ENCODE measurements at places on chromosomes 2 and 18.

DNA sequence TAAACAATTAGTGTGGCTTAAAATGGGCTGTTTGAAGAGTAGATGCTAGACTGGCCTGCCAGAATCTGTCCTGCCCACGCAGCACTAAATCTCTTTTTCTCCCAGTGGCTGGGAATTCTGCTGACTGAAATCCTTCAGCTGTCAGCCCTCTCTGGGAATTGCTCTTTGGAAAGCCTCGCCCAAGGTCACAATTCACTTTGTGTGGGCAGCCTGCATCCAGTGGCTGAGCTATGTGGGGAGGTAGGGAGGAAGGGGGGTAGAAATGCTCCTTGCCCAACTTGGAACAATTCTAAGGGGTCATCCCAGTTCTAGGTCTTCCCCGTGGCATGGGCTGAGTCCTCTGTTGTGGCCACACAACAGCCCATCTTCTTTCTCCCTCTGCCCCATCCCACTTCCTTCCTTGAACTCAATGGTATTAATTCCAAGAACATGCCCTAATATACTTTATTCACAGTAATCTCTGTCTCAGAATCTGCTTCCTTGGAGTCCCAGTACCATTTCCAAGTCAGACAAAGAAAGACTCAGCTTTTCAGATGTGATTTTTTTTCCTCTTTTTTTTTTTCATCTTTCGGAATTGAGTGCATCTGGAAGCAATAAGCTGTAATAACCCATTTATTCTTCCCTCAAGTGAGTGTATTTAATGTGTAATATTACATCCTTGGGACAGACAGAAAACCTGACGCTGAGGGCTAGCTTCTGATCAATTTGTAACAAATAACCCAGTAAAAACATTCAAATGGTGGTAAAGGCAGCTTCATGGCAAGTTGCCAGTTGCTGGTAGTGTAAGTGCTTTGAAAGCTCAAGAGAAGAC is 189.4 kb downstream of the GPD2 start:
- no peak for DNase-seq

- DNase-seq, result no peak
These were observed 1.4 kb upstream of the SLC20A1 start for GRCh38 chr2:112644155-112644932.

GRCh38 chr2:238714038-238714528 is 133.8 kb upstream of the TWIST2 start:
- no peak for DNase-seq

DNA sequence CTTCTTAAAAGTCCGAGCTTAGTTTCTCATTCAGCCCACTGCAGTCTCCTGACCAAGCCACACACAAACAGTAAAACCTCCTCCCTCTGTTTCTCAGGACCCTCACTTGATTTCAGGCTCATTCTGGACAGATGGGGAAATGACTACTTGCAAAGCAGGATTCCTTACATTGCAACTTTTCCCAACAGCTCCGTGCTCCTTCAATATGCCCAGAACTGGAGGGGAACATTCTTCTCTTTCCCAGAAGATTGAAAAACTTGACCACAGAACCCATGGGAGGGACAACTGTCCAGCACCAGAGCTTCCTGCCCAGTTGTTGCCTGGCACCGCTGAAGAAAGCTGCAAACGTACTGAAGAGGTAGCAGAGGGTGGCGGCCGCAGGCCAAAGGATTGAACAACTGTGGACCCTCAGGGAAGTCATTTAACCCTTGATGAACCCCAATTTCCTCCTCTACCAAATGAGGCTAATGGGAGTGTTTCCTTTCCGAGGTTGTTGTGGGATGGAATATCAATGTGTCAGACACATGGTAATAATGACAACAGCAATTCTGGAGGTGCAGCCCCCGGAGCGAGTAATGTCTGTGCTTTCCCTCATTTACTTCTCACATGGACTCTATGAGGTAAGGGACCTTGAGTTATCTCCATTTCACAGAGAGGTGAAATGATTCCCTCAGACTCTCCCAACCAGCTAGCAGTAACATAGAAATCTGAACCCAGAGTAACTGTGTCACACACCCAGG is 25.0 kb downstream of the BCL11A start:
- DNase-seq, result no peak

DNA sequence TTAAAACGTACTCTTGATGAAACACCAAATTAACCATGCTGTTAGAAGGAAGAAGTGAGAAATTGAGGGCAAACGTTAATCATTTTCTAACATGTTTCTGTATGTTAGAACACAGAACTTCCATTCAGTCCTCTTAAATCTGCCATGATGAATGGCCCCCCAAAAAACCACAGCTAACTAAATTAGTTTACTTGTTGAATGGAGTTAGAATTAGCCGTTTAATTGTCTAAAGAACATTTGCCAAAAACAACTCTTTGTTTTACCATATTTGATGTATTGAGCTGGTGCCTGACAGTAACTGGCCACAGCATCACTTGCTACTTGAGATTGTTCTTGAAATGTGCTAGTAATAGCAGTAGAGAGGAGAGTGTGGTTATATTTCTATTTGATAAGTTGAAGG is 12.7 kb downstream of the CCNYL1 start:
- no peak for DNase-seq

- DNase-seq, result no peak
These were observed 204 bp downstream of the FAM110C start for GRCh38 chr2:46131-46470.

DNA sequence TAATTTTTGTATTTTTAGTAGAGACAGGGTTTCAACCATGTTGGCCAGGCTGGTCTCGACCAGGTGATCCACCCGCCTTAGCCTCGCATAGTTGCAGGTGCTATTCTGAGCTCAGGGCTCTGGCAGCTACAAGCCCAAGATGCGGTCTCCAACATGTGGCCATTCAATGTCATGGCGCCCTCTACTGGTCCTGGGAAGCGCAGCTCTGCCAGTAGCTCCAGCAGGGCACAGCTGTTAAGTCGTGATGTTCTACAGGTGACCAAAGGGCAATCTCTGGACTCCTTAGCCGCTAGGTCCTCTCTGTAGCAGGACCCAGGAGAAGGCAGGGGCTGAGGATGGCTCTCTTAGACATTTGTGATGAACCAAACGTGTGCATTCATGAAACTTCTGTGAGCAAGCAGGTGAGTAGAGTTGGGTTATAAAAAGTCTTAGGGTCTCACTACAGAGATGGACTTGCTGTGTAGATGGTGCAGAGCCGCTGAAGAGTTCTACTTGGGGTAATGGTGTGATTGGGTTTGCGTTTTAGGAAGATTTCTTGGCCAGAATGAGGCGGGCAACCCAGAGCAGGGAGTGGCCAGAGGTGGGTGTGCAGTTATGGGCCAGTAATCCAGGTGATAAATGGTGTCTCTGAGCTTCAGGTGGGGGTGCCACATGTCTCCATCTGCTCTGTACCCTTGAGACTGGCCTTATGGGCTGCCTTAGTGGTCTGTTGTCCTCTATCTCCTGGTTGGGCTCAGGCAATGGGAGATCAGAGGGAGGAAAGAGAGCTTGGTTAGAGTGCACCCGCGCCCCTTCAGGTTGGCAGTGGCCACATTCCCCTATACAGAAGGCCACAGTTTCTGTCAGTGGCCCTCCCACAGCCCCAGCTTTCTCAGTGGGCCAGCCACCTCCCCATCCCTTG is 31.0 kb downstream of the IL37 start:
- DNase-seq, result peak; percentile 22

GRCh38 chr18:3912705-3913104 is 462.7 kb downstream of the TGIF1 start:
- no peak for DNase-seq

DNA sequence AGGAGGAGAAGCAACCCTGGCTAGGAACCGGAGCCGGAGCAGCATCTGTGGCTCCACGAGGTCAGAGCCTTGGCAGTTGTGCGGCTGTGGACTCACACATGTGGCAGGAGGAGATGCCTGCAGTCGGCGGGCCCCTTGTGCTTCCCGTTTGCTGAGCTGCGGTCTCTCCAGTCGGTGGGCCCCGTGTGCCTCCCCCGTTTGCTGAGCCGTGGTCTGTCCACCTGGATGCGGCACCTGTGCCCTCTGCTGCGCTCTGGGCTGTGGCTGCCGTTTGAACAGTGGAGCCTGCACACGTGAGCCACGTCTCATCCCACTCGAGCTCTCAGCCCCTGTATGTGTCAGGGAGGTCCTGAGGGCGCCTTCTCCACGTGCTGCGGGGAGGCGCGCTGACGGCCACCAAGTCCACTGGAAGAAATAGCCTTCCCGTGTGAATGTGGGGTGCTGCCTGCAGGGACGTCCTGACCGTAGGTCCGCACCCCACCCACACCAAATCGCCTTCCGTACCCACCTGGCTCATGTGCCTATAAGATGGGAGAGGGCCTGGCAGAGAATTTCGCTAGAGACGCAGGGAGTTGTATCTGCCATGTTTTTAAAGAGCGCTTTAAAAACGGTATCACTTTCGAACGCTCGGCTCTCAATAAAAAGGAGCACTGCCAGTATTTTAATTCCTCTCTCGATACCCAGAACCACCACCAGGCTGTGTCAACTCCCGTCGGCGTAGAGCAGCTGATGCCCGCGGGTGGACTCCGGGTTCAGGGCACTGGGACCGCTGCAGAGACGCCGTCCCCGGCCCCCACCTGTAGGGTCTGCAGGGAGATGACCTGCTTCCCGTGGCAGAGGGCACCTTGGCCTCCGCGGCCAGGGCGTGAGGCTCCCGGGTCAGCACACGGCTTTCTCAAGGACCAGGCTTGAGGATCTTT is 117.0 kb downstream of the NFATC1 start:
- DNase-seq, result no peak

DNA sequence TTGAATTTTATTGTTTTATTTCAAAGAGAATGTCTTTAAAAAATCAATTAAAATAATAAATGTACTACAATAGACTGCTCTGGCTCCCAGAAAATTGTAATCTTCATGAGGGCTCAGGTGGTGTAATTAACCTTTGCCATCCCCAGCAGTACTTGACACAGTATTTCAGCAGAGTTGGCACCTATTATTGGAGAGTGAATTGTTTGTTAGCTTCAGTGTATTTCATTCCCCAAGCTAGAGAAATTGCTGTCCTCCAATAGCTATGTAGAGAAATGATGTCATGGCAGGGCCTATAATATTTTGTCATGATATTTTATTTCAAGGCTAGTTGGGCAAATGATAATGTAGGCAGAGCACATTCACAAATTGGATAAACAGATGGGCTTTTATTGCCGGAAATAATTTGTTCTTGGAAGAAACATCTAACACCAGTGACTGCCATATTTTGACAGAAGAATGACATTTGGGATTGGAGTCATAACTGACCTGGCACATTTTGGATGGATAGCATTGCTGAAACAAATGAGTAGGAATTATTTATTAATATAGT is 712.0 kb upstream of the NXPH2 start:
- no peak for DNase-seq

- no peak for DNase-seq
These were observed 9.9 kb downstream of the TOGARAM2 start for GRCh38 chr2:28991021-28991420.

DNA sequence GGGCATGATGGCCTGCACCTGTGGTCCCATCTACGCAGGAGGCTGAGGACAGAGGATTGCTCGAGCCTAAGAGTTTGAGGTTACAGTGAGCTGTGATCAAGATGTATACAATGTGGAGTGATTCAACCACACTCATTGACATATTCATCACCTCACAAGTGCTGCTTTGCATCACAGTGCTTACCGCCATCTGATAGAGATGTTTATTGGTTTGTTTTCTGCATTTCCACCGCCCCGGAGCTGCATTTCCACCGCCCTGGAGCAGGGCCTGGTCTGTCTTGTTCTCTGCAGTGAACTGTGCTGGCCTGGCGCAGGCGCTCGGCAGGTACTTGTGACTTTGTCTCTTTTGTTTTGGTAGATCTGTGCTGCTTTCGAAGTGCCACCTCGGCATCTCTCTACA is 96.0 kb downstream of the SMAD7 start:
- no peak for DNase-seq

GRCh38 chr2:57146951-57147350 is 899.7 kb upstream of the VRK2 start:
- DNase-seq, result no peak

DNA sequence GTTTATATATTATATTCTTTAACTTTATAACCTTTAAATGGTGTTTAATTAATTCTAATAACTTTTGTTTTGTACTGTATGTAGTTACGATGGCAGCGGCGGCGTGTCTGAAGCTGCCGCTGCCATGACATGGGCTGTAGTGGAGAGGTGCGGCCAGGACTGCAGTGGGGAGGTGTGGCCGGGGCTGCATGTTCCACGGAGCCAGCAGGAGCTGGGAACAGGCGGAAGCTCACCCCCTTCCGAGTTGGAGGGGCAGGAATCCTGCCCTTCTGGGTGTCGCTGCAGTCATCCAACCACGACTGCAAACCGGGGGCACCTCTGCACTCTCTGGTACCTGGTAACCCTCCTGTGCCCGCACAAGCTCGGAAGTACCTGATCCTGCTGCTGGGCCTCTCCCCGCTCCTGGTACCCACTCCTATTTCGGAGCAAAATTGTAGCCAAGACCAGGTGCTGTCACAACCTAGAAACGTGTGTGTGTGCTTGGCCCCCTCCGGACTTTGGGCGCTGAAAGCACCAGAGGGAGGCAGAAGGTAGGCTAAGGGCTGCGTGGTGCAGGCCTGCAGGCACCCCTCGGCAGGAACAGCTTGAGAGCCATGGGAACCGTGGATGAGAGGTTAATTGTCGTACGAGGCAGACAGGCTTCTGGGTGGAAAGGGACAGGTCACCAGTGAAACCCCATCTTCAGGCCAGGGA is 1329.7 kb upstream of the SLC39A10 start:
- DNase-seq, result no peak

- no peak for DNase-seq
These were observed 78.9 kb downstream of the CD8B2 start for GRCh38 chr2:106566050-106566449.

DNA sequence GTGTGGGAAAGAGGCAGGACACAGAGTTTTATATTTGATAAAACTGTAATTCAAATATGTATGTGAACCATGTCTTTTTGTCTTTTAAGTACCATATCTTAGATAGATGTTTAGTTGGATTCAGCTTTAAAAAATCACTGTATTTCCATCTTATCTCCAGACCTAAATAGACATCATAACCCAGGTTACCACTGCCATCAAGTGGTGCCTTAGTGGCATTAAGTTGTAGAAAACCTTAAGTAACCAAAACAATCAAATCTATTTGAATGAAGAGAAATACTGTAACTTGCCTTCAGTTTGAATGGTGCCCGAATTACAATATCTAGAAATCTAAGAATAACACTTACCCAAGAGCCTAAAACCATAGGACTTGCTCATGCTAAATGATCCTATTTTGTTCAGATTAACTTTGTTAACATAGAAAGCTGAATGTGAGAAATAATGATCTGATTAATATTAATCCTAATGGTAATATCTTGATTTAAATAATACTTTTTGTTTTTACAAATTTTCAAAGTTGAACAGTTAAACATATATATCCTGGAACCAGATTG is 92.5 kb upstream of the MAP2 start:
- DNase-seq, result no peak

GRCh38 chr2:107785756-107786155 is 40.9 kb upstream of the RGPD4 start:
- DNase-seq, result no peak

Data from activated T-cell treated with anti-CD3 and anti-CD28 coated beads for 1 hour (primary cell).